ENCODE measurements at places on chromosomes 6 and 20. TPM values are rescaled to one million over a fixed set of nuclear protein-coding genes. Genes with fewer than 3 reads are reported as not detected.

GRCh38 chr6:122184401-122184827 is 215.0 kb upstream of the HSF2 start:
- no peak for DNase-seq

DNA sequence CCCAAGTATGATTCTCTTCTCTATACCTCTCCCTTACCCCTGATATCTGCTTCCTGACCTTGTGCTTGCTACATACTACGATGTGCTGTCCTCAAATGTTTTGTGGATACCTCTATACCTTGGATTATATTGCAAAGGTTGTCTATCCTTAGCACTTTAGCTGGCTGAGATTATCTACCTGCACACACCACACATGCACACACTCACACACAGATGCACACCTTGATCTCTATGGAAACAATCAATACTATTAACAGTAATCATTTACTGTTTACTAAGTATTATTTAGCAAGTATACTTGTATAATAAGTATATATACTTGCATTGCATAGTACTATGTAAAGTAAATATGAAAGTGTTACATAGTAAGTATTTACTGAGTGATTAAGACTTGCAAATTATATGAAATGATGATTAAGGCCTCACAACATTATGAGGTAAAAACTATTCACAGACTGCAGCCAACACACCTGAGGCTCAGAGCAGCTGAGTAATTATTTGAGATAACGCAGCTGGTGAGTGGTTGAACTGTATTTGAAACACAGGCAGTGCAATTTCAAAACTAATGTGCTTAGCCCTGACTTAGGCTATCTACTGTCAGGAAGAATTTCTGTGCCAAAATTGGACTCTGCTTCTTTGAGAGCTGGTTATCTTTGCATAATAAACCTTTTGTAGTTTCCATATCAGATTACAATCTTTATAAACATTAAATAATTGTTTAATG is 699.9 kb downstream of the FRK start:
- no peak for DNase-seq

GRCh38 chr6:9799582-9799981 is 615.3 kb downstream of the TFAP2A start:
- DNase-seq = no peak

GRCh38 chr6:25017932-25018567 is 82.3 kb upstream of the RIPOR2 start:
- DNase-seq = no peak

DNA sequence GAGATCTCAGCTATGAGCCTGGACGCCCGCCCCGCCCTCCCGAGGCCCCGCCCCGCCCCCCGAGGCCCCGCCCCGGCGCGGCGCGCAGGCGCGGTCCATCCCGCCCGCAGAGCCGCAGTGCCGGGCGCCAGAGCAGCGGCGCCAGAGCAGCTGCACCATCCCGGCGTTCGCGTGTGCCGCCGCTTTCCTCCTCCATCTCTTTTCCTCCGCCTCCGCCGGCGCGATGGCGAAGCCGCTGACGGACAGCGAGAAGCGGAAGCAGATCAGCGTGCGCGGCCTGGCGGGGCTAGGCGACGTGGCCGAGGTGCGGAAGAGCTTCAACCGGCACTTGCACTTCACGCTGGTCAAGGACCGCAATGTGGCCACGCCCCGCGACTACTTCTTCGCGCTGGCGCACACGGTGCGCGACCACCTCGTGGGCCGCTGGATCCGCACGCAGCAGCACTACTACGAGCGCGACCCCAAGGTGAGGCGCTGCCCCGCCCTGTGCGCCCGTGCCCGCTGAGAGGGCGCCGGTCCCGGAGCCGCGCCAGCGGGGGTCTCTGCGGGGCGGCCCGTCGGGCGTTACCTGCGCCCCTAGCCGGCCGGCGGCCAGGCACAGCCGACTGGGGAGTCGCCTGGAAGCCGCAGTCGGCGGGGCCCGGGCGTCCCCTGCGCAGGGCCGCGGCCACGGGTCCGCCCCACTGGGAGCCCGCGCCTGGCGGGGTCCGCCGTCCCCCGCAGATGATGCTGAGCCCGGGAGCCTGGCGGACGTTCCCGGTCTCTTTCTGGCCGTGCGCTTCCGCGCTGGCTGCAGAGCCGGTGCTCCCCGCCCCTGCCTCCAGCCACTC is at the start of gene PYGB:
Gene PYGB, plus strand, starts transcription at position 130 of the 830 bp plus-strand sequence. Its CDS starts 94 bp downstream, at position 224.
- DNase-seq = peak; percentile 93

DNA sequence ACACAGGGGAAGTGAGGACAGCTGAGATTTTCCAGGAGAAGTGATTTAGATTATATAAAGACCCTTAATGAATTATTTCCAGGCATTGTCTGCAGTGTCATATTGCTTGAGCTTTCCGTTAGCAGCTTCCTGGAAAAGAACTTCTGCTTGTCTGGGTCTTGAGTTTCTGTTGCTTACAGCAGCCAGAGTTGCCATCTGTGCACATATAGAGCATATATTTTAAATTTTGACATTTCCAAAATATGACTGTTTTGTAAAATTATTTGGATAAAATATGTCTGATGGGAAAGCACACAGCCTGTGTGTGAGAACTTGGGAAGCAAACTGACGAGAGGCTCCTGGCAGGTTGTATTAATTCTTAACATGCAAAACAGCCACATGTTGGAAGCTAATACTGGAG is 21.0 kb upstream of the NKX2-2 start:
- DNase-seq = no peak

GRCh38 chr6:105336986-105337385 is 65.9 kb downstream of the PREP start:
- no peak for DNase-seq

DNA sequence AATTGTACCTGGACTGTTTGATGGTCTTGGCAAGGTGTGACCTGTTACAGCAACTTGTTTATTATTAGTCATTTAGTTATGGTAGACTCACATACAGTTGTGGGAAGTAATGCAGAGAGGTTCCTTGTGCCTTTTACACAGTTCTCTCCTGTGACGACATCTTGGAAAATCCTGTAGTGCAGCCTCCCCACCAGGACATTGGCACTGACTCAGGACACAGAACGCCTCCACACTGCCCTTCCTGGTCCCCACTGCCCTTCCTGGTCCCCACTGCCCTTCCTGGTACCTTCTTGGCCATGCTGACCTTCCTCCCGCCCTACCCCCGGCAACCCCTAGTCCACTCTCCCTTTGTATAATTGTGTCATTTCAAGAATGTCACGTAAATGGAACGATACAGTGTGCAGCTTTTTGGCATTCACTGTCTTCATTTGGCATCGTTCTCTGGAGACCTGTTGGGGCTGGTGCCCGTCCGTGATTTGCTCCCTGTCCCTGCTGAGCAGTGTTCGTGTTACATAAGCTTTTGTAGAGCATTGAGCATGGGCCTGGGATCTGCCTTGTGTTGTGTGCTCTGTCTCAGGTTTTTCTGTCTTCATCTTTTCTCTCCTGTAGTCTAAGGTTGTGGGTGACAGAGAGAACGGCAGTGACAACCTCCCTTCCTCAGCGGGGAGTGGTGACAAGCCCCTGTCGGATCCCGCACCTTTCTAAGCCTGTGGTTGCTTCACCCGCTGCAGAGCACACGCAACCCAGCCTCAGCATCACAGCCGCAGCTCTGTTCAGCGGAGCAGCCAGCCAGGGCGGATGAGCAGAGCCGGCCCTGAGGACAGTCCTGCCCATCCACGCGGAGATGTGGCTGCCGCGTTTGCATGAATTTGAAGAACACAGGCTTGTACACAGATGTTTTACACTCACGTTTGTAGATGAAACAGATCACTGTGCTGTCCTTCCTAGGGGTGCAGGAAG is 5.4 kb upstream of the DNAJC5 start:
- DNase-seq = no peak

DNA sequence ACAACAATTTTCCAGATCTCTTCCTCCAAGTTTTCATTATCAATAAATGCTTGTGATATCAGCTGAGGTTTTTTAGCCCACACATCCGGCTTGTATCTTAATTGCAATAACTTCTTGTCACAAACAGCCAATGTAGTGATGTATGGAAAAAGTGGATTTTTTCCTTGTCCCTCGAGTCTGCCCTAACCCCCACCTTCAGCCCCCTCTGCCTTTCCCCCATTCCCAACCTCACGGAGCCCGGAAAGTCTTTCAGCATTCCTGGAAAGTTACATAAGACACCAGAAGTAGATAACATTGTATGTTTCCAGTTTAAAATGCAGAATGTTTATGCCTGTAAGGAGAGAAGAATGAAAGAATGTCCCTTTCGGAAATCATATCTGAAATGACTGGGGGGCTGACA is 179.2 kb upstream of the PHACTR1 start:
- DNase-seq = no peak

DNA sequence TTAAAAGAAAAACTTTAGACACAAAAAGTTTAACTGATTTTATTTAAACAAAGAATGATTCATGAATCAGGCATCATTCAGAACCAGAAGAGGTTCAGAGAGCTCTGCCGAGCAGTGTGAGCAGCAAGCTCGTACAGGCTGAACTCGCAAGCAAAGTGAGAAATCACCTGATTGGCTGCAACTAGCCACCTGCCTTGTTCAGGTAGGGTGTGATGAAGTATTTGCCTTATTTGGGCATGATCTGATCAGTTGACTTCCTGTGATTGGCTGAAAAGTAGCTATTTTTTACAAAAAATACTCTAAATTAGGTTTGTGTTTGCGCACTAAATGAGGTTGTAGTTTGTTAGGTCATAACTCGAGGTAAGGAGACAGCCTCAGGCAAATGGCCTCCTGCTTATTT is 80.7 kb downstream of the HIVEP1 start:
- DNase-seq = no peak

DNA sequence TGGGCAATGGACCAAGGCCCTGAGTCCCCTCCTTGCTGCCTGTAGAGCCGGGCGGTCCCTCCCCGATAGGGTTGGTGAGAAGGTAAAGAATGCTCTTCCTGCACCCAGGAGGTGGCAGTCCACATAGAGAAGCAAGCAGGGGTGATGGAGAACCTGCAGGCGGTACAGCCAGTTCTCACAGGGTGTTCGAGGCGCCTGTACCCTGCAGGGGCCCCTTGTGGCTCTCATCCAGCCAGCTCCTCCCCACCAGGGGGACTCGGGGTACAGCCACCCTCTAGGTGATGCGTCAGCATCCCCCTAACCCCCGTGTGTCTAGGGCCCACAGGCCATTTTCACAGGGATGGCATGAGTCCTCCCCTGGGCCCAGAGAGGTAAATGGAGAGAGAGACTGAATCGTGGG is 5.1 kb upstream of the COL9A3 start:
- DNase-seq = no peak

The TMC2 gene
- not detected for total RNA-seq

The GRM4 gene
- 0.40 TPM for total RNA-seq

The NNAT gene
- 14.9 TPM for total RNA-seq

The ARMH2 gene
- not detected for total RNA-seq

The SLC24A3 gene
- 0.11 TPM for total RNA-seq

The PSORS1C1 gene
- 6.2 TPM for total RNA-seq

The PACSIN1 gene
- not detected for total RNA-seq

The CPNE5 gene
- not detected for total RNA-seq
